ENCODE measurements at places on chromosomes 5 and 9.
A peak's percentile ranks its signal among the peaks of the same experiment; 100 is the strongest.

GRCh38 chr9:120965344-120966012, 38.9 kb upstream of the TRAF1 start:
- DNase-seq = no peak

DNA sequence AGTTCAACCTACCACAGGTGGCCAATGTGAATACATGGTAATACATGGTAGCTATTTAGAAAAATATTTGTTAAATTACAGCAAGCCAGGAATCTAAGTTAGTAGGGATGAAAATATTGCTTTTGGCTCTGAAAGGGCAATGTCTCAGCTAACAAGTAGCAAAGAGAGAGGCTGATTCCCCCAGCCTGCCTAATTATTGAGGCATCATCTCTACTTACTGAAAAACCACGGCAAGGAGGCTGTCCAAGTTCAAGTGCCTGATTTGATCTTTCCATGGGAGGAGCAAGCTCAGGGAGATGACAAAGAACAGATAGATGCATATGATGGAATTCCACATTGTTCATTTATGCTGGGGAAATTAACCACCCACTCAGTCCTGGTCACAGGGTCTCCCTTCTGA, 28.7 kb upstream of the UBTD2 start:
- DNase-seq = no peak

DNA sequence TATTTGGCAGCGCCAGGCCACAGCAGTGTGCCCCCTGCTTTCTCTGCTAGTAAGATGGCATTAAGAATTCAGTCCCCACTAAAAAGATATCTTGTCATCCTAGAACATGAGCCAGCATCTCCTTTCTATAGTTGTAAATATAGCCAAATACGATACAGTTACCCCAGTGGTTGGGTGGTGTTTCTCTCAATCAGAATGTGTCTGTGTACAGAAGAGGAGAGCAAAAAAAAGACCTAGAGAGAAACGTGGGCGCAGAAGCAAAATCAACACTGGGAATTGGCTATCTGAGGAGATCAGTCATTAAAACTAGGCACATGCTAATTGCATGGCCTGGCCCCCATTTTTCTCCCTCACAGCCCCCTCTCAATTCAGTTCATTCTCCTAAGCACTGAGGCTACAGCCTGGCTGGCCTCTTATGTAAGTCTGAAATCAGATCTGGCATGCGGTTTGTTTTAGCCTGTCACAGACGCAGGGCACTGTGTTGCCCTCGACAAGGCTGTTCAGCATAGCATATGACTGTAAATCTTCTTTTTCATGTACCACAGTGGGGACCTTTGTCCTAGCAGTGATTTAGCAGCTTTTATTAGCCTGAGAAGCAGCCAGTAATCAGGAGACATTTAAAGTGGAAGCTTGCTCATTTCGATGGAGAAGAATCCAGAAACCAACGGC, 57.8 kb downstream of the RORB start:
- DNase-seq = no peak

DNA sequence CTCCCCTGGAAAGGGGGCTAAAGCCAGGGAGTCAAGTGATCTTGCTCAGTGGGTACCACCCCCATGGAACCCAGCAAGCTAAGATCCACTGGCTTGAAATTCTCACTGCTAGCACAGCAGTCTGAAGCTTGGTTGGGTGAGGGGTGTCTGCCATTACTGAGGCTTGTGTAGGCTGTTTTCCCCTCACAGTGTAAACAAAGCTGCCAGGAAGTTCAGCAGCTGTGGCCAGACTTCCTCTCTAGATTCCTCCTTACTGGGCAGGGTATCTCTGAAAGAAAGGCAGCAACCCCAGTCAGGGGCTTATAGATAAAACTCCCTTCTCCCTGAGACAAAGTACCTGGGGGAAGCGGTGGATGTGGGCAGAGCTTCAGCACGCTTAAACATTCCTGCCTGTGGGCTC, 17.1 kb upstream of the EPB41L4A start:
- peak; percentile 15 for DNase-seq

GRCh38 chr9:88979021-88979420, 12.2 kb upstream of the S1PR3 start:
- no peak for DNase-seq

- no peak for DNase-seq
Measured at GRCh38 chr9:70390933-70391341, 23.5 kb downstream of the KLF9 start.

DNA sequence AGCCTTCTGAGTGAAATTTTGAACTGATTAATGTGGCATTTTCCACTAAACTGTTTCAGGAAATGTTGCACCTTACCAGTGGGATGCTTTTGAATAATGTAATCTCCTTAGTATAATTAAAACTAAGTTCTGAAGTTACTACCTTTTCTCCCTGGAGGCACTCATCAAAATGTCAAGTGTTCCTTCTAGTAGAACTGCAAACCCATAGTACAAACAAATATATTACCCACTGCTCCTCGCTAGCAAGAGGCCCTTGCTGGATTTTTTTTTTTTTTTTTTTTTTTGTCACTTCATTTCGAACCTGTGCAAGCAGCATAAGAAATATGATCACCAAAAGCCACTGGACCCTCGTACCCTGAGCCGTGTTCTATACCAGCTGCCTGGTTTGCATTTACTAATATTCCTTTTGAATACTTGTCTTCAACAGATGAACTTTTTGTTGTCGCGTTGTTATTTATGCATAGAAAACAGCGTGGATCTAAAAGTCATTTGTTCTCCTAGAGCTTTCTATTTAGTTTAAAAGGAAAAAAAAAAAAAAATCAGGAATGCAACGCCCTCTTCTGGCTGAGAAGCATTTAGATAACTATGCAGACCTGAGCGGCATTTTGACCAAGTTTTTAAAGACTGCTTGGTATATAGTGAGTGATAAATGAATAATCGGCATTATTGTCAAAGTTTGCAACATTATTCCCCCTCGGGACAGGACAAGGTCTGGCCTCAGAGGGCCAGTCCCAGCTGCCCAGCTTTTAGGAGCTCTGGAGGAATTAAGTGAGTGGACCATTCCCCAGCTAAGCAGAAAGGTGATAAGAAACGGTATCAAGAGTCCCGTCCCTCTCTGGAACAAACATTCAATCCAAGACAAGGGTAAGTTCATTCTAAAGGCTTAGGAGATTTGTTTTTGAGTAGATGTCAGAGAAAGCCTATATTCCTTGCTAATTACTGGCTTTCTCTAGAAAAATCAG, 162.5 kb upstream of the KIF2A start:
- DNase-seq = no peak

DNA sequence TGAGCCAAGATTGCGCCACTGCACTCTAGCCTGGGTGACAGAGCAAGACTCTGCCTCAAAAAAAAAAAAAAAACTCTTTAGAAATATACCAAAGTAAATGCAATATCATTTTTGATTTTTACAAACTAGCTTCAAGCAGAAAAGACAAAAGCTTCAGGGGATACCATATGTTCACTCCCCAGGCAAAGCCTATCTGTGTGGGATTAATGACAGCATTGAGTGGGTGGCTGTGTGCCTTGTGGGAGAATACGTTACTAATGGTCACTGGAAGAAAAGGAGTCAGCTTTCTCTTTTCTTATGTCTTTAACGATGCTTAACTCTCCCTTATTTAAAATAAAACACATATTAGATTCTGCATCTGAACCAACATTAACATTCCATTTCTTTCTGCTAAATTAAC, 1.9 kb downstream of the PCA3 start:
- DNase-seq = no peak

DNA sequence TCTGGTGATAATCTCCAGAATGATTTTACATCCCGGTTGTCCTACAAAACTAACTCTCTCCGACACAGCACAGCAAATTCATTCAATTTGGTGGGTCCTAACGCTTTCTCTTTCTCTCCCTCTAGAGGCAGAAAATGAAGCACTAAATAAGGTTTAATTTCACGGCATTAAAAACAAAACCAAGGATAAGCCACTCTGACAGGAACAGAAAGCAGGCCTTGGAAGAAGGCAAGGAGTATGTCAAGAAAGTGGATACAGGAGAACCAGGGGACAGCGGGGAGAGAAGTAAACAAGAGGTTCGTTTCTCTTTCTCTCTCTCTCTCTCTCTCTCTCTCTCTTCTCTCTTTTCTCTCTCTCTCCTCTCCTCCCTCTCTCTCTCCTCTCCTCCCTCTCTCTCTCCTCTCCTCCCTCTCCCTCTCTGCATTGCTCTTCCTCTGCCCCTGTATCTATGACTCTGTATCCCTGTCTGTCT, 49.8 kb downstream of the EBF1 start:
- DNase-seq = no peak

DNA sequence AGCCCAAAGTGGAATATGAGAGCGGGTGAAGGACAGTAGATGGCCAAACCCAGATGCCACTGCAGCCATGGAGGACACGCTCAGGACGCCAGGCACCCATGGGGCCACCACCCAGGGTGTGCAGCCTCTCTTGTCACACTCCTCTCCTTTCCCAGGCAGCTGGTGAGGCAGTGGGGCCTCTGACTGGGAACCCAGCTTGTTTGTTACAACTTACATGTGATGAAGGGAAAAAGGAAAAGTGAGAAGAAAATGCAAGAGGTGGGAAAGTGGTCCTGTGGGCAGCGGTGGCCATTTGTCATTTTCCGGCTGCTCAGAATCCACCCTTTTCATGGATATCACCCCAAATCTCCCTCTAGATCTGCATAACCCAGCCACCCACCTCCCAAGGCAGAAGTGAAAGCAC, 62.7 kb upstream of the UNC5A start:
- no peak for DNase-seq

DNA sequence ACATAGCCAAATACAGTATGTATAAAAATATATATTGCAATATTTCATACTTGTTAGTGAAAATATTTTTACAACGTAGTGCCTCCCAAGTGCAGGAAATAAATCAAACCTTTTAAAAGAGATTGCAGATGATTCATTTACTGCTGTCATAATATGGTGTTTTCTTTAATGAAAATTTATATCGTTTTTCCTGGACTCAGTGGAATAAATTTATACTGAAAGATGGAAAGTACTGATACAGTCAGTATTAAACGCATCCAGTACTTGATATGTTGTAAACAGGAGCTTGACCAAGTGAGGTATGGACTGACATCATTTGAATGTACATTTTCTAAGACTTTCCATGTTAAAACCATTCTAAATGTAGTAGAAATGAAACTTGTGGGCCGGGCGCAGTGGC, 143.4 kb upstream of the ZNF608 start:
- DNase-seq = no peak

DNA sequence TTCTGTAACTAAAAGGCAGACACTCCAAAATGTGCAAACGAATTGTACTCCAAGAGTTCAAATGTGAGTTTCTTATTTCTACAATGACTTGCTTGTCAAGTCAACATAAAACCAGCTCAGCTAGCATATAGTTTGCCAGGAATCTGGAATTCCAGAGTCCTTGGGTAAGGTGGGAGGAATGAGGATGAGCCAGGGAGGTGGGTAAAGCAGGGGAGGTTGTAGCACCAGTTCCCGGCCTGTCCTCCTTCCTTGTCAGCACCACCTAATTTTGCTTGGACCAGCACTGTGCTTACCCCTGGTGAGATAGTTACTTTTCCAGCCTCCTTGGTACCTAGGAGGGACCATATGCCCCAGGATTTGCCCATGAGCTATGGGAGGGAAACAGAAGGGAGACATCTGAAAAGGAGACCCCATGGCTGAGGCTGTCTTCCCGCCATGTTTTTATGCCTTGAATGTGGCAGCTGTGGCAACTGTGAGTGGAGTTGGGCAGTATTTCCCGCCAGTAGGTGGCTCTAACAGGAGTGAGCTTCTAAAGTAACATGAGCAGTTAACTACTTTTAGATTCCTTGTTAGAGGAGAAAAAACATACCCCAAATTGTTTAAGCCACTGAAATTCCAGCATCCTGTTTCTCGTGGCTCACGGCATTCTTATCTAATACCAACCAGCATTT, 302.5 kb downstream of the TENT4A start:
- no peak for DNase-seq

- no peak for DNase-seq
Measured at GRCh38 chr9:80502306-80502705, 930.5 kb downstream of the TLE4 start.

GRCh38 chr5:176590035-176590717, 19.8 kb downstream of the GPRIN1 start:
- no peak for DNase-seq

- DNase-seq = peak; percentile 27
Measured at GRCh38 chr5:102807878-102808502, 52.9 kb downstream of the PAM start.

- DNase-seq = no peak
Measured at GRCh38 chr9:82152181-82152580, 163.6 kb downstream of the SPATA31D1 start.

DNA sequence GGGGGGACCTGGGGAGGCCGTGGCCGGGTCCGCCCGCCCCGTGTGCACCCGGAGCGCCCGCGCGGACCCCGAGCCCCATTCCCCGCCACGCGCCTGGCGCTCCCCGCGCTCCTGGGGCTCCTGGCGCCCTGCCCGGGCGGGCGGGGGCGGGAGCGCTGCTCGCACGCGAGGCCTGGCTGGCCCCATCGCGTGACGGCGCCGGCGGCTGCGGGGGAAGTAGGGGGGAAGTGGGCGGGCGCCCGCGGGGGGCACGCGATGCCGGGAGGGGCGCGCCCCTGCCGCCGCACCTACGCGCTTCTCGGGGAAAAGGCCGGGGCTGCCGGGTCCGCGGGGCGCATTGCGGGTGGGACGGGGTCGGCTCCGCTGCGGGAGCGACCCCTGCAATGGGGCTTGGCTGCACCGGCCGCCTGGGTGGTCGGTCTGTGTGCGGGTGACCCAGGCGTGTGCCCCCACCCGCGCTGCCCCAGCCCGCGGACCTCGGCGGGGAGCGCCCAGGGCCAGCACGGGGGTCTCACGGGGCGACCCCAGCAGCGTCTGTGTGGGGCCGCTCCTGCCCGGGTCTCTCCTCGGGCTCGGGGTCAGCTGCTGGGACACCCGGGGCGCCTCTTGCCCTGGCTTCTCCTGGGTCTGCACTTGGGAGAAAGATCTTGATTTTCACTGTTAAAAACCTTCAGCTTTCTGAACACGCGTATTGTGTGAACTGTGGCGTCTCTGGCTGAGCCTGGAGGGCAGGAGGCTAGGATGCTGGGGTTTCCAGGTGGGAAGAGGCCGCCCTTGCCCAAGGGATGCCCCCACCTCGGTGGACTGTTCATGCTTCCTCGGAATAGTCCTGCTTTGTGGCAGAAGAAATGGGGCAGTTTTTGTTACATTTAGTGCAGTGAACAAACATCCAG, 52.4 kb downstream of the AHRR start:
- DNase-seq = peak; percentile 69
